ENCODE measurements at places on chromosomes 11 and 22.

- no peak for DNase-seq
These were observed 147.6 kb downstream of the MIAT start for GRCh38 chr22:26804911-26805539.

DNA sequence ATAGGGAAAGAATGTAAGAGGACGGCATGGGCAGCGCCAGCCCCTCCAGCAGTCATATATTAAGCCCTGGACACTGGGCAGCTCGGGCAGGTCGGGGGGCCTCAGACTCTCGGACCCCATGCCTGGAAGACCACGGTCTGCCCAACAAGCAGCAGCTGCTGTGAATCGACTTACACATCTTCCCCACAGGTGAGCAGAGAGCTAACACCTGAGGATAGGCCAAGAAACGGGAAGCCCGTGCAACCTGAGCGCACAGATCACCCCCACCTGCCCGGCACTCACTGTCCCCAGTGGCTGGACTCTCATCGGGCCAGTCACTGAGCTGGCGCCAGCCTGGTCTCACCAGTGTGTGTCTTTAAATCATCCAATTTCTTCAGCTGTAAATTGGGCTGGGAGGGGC is 4.7 kb upstream of the TCF20 start:
- DNase-seq, result no peak

GRCh38 chr11:125227151-125227550 is 62.6 kb downstream of the PKNOX2 start:
- DNase-seq, result no peak

DNA sequence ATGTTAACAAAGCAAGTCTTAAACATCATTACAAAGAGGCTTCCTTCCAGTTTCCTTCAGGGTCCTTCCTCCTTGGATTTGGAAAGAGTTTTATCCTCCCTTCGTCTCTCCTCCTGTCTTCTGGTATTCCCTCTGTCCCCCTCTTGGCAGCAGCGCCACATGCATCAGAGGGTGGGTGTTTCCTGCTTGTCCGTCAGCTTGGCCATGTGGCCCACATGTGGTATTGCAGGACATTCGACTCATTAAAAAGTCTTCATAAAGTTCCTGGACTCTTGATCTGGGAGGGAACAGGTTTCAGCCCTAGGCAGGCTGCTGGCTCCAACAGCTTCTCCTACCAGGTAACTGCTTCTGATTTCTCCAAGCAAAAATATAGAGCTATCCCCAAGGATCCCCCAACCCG is 189.8 kb downstream of the CSNK2A3 start:
- no peak for DNase-seq

DNA sequence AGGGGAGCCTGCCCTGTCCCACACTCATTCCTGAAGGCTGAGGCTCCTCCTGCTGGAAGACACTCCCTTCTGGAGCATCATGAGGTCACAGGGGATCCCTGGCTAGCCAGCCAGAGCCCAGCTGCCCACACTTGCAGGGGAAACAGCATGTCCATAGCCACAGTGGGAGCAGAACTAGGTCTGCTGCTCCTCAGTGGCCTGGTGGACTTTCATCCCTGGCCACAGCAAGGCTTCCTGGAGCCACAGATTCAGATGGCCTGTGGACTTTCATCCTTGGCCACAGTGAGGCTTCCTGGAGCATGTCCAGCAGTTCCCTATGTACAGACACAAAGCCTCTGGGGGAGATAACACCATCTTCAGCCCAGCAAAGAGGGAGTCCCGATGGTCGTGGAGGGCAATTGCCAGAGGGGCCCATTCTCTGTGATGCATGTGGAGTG is 5.9 kb upstream of the APOL6 start:
- peak; percentile 16 for DNase-seq

DNA sequence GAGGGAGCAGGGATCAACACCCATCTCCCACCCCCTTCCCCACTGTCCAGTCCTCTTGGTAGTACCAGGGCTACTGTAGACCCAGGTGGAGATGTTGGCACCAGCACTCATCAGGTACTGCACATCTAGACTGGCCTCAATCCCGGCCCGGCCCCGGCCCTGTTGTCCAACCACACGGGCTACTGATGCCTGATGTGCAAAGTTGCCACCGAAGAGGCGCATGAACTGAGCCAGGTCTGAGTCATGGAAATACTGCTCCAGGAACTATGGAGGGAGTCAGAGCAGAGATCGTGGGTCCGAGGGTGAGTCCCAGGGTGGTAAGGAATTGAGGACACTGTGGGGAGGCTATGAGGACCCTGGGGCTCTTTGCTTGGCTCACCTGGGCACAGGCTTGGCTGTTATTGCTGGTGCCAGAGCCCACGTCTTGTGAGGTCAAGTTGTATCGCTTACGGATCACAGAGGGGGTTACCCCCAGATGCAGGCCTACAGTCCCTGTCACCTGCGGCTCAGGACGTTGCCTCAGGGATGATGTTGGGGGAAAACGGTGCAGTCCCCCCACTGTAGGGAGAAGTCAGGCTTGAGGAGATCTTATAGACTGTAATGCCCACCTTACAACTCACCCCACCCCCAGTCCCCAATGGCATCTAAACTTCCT is 2.5 kb downstream of the TPP1 start:
- DNase-seq, result no peak

DNA sequence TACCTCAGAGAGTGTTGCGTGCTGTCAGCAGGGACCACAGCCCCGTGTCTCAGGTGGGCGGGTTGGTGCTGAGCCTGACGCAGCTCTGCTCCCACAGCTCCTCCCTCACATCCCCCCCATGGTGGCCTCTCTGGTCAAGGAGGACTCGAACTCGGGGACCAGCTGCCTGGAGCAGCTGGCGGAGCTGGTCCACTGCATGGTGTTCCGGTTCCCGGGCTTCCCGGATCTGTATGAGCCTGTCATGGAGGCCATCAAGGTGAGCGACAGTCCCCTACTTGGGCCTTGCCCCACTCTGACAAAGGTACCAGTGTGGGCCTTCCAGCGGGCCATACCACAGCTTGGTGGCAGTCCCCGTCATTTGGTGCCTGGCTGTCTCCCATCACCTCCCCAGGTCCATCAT is 11.8 kb downstream of the USP35 start:
- DNase-seq, result no peak

DNA sequence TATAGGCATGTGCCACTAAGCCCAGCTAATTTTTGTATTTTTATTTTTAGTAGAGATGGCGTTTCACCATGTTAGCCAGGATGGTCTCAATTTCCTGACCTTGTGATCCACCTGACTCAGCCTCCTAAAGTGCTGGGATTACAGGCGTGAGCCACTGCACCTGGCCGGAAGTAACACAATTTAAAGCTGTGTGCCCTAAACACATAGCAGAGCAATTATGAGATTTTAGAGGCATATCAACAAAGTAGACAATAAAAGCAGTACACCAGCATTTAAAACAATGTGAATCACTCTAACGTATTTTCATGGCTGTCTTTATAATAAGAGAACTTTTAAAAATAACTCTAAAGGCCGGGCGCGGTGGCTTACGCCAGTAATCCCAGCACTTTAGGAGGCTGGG is 42.4 kb downstream of the PRR14L start:
- DNase-seq, result no peak

DNA sequence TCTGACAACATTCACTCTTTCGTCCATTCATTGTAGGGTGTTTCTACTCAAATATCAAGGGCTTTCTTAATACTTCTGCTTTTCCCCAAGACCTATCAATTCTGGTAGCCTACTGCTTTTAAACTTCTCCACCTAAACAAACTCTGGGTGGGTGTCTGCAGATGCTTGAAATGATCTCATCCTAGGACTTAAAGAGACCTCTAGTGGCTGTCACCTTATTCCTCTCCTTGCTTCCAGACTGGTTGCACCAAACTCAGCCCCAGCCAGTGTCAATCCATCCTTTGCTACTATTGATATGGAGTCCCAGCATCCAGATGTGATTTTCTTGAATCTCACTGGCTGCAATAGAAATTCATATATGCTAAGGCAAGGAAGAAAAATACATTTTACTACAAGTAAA is 274.7 kb downstream of the NXPE2 start:
- DNase-seq, result no peak

GRCh38 chr11:134742956-134743819 is 331.1 kb upstream of the B3GAT1 start:
- DNase-seq, result no peak

- DNase-seq, result no peak
These were observed 278.4 kb upstream of the PDGFD start for GRCh38 chr11:104442321-104442720.

- no peak for DNase-seq
These were observed 8.5 kb downstream of the PPFIA1 start for GRCh38 chr11:70278994-70279393.

GRCh38 chr11:127640561-127641451 is 640.2 kb upstream of the KIRREL3 start:
- DNase-seq, result no peak

- DNase-seq, result no peak
These were observed 11.9 kb upstream of the NARS2 start for GRCh38 chr11:78586452-78587046.

- no peak for DNase-seq
These were observed 23.9 kb downstream of the RTN4RL2 start for GRCh38 chr11:57484141-57484710.

DNA sequence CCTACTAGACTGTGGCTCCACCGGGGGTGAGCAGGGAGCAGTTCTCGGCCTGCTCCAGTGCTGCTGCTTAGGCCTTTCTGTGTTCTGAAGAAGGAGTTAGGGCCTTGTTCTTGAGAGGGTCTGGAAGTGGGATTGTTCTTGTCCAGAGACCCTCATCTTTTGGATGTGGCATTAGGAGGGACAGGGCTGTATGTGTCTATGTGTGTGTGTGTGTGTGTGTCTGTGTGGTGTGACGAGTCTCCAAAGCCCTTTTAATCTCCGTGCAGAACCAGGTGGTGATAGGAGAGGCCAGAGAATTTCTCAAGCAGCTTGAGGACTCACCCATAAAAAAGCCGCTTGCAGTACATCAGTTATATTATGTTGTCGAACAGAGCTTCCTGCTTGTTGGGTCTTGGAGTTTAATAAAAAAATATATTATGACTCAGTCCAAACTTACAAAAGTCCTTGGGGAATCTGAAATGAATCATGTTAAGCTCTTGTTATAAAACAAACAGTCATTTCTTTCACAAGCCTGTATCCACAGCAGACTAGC is 196.5 kb downstream of the TENM4 start:
- no peak for DNase-seq

- no peak for DNase-seq
These were observed 71.1 kb downstream of the CCDC73 start for GRCh38 chr11:32723332-32723731.

DNA sequence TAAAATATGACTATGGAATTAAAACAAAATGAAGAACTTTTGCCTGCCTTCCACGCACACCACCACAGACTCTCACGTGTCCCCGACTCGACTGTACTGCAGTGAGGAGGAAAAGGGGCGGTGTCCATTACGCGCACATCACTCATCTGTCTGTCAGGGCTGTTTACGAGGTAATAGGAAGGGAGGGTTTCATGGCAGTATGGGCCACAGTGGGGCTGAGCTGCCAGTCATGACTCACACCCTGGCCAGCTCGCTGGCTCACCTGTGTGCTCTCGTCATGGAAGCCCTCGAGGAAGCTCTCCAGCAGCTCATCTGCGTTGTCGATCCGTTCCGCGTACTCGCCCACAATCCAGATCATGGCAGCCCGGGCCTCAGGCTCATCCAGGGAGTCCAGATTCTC is 33.5 kb upstream of the RASL10A start:
- DNase-seq, result no peak

DNA sequence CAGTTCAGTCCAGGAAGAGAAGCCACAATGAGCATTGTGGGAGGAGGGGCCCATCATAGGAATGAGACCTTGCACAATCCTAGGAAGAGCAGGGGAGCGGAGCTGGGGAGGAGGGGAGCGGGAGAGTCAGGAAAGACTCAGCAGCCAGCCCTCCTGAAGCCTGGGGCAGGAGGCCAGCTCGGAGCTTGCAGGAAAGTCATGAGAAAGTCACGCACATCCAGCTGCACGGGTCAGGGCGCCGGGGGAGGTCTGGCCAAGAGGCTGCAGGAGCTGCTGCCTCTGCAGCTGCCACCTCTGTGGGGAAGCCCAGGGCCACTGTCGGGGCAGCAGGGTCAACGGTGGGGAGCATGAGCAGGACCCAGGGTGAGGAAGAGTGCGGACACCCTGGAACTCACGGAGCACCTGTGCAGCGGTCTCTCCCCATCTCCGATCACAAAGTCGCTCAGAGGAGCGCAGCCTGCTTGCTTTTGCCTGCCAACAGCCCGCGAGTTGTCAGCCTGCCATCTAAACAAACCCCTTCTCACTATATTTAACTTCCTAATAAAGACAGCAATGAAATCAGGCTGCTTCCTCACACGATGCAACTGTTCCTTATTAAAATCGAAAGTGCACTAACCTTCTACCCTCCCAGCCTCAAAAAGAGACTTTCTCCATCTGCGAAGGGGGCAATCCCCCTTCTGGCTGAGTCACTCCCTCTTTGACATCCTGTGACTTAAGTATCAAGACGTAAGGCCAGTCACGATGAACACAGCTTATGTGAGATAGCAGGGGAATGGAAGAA is 52.9 kb upstream of the RTL6 start:
- peak; percentile 37 for DNase-seq

DNA sequence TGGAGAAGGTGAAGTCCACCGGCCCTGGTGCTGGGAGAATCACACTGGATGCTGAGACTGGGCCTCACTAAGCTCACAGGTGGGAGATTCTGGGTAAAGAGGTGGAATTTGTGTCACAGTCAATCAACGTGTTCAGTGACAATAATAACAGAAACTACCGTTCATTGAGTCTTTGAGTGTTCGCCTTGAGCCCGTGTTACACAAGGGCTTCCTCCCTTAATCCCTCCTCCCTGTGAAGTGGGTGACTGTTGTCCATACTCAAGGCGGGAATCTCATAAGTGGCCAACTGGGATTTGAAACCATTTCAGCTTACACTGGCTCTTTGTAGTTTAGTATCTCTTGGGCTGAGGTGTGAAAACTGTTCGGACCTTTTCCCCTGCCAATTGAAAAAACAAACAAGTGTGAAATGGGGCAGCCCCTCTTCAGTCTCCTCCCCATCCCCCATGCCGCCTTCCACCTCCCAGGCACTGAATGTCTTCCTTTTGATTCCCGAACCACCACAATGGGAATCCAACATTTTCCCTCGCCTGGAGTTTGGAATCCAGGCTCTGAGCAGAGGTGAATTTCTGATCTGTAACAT is 502.4 kb downstream of the MIAT start:
- no peak for DNase-seq

GRCh38 chr11:90911192-90911591 is 688.3 kb upstream of the CHORDC1 start:
- DNase-seq, result no peak

GRCh38 chr11:15819679-15820286 is 536.6 kb downstream of the SOX6 start:
- peak; percentile 69 for DNase-seq

DNA sequence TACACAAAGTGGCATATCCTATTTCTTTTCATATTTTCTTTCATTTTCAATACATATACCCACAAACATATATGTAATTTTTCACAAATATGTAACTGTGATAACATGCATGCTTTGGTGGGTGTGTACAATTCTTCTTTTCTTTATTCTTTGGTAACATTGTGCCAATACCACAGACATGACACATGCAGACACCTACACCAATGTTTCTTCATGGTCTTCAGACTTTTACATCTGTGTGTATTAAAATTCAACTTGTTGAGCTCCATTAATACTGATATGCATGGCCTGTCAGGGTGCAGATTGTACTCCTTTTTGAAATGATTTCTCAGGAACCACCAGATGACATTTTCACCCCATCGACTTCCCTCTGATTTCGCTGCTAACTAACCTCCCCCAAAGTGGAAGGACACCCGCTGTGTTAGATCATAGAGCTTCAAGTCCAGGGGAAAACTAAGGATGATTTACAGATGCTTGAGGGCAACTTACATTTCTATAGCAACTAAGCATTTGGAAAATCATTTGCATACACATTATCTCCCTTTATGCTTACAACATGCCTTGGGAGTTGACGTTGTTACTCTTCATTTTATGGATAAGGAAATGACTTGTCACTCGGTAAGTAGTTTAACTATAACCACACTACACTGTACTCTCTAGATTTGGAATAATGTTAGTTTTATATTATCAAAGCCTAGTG is 10.5 kb upstream of the PANX3 start:
- no peak for DNase-seq
